Ovary (tissue), 10 donors: ENCODE measurements at places on chromosomes 4 and X.

GRCh38 chr4:20883231-20883630 is 183.0 kb downstream of the PACRGL start:
- no peak for DNase-seq

- DNase-seq = no peak
These were observed 490.9 kb upstream of the INTU start for GRCh38 chr4:127141856-127142255.

- no peak for DNase-seq
These were observed 189.9 kb upstream of the ANXA3 start for GRCh38 chr4:78361621-78362120.

GRCh38 chr4:130238121-130238520 is 1142.2 kb downstream of the C4orf33 start:
- DNase-seq = no peak

- no peak for DNase-seq
These were observed 28.8 kb upstream of the IL3RA start for GRCh38 chrX:1307626-1308340.

DNA sequence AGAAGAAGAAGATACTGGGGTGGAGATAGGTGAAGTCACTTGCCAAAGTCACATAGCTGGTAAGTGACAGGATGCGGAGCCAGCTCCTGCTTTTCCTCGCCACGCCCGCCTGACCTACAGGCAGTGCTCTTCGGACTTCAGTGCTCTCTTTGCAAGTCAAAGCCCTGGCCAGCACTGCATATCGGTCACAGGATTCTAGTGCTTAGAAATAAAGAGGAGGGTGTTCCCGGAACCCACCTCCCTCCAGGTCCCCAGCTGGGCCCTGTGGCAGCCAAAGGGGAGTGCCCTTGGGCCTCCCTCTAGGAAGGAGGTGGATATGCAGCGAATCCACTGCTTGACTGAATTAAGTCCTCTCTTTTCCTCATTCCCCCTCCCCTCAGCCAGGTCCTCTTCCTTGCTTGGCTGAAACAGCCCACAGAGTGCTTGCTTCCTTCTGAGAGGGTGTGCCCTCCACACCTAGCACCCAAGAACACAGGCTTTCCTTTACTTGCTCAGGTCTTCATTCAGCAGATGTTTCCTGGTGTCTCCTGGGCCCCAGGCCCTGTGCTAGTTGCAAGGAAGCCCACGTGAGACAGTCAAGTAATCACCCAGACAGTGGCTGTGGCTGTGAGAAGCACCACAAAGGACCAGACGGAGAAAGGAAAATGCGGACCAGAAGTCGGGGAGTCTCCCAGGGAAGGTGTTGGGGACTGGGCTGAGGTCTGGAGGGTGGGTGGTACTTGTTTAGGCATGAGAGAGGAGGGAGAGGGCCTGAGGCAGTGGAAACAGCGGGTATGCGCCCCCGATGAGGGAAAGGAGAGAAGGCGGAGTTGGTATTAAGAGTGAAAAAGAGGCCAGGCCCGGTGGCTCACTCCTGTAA is 14.0 kb upstream of the HMGB3 start:
- DNase-seq = no peak
